Mesenchymal stem cell (in vitro differentiated cells and primary cell): ENCODE measurements at places on chromosomes 4 and X.
A peak's percentile ranks its signal among the peaks of the same experiment; 100 is the strongest.

DNA sequence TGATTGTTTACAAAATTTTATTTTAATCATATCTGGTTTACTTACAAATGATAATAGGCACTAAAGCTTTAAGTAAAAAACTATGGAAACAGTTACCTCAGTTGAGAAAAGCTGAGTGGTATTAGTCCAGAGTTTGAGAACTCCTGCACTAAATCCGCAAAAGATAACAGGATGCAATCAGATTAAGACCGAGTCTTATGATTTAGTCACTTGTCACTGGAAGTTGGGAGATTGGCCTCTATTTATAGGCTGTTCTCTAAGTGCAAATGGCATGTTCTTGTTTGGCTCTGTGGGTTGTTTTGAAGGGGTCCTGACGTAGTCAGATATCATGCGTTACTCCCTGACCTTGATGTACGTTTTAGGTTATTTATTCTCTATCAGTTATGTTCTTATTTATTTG lies 6.3 kb downstream of the GPAT3 start:
- DNase-seq, result no peak

DNA sequence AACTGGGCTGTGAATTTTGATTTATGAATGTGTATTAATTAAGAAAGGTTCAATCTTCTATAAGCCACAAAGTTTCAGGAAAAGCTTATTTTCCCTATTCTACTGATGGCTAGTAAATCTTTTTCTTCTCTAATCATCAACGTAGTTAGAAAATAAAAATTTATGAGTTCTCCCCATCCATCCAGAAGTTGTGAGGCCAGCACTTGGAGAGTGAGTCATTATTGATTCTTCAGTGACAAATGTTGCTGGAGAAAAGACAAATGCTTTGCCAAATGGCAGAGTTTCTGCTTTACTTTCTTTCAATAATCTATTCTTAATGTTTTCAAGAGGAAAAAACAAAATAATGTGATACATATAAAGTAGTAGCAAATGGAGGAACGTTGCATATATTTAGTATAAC lies 11.3 kb upstream of the GRXCR1 start:
- no peak for DNase-seq

DNA sequence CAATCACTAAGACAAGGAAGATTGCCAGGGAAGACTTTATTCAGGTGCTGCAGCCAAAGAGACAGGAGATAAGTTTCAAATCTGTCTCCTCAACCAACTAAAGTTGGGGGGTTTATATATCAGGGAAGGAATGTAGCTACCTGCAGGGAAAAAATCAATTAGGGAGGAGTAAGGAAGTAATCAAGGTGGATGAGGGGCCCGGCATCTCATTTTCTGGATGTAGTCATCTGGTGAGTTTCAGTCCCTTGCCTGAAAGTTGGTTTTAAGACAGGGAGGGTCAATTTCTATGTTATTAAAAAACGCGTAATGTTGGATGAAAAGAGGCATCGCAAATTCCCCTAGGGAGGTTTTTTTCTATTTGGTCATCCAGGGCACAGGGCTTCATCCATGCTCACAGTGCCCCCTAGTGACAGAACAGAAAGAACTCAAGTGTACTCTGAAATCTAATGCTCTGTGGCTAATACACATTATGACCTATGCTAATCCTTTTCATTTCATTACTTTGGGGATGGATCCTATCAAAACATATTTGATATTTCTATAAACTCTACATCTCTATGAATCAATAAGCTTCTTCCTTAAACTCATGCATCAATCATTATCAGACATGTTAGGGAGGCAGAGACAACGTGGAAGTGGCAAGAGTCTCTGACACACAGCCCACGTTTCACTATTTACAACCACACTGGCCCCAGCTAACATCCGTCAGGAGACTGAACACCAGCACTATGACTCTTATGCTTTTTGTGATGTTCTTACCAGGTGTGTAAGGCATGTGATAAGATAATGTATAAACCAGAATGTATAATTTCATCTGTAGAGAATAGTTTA lies 1577.0 kb upstream of the TENM3 start:
- DNase-seq, result peak; percentile 58

GRCh38 chr4:83701041-83701440 lies 165.1 kb downstream of the GPAT3 start:
- DNase-seq, result no peak

DNA sequence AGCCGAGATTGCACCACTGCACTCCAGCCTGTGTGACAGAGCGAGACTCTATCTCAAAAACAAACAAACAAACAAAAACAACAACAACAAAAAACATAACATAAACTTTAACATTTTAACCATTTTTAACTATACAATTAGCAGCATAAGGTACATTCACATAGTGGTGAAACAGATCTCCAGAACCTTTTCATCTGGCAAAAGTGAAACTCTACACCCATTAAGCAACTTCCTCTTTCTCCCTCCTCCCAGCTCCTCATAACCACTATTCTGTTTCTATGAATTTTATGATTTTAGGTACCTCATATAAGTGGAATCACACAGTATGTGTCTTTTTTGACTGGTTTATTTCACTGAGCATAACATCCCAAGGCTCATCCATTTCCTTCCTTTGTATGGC lies 103.6 kb downstream of the FAM13A start:
- no peak for DNase-seq

DNA sequence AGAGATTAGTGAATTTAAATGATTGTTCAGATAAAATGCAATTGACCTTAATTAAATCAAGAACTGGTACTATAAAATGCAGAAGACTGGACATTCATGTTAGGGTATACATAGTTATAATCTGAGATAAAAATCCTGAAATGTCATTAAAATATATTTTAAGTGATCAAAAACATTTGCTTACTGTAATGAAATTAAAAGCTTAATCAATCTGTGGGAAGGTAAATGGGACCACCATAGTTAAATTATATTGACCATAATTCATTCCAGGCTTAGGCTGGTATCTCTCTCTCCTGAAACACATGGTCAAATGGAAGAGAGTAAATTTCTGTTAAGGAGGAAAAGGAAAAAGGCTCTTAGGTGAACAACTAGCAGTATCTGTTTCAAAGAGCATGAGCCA lies 474.4 kb downstream of the C4orf33 start:
- no peak for DNase-seq

DNA sequence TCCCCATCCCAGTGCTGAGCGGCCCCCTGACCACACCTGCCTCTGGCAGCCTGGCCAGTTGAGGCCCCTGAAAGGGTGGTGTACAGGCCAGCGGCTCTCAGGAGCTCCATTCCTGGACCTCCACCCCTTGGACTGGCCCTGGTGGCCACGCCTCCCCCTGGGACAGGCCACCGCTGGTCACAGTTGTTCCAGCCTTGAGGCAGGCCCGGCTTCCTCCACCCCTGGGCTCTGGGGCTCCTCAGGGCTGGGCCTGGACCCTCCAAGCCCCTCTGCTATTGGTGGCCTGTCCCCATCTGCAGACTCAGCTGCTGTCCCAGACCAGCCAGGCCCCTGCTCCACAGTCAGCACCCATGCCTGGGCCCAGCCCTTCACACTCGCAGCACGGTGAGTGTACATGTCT lies 93.2 kb upstream of the NKX1-1 start:
- DNase-seq, result no peak

- peak; percentile 6 for DNase-seq
These were observed 40.2 kb upstream of the NHSL2 start for GRCh38 chrX:71870208-71871098.

DNA sequence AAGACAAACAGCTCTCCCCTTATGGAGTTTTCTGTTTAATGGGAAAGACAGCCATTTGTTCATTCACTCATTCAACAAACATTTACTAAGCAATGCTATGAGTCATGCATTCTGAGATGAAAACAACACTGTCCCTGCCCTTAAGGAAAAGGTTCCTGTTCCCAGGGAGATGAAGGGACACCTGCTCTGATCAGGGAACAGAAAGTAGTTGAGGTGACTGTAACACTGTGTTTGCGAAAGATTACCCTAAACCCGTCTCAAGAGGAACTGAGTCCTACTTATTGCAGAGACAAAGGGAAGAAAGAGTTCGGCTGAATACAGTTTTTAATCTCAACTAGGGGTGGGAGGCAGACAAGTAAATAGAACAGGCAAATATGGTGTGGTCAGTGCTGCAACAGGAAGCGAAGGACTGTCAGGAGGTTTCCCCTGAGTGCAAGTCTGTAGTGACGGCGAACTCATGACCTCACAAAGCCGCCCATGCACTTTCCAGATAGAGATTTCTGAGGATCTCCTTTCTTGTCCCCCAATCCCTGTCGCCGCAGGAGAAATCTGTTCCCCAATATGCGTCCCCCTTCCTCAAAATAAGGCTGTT lies 712 bp downstream of the STX18 start:
- DNase-seq, result peak; percentile 86

DNA sequence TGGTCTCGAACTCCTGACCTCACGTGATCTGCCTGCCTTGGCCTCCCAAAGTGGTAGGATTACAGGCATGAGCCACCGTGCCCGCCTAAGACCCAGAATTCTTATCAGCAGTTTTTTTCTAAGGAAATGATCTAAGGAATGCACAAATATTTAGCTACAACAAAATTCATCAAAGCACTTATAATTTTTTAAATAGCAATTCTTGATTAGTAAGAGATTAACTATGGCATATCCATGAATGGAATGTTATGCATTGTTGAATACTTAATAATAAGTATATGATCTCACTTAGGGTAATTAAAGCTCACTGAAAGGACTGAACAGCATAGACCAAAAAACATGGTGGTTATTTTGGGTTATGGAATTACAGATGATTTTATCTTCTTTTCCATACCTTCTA lies 18.4 kb downstream of the CENPU start:
- no peak for DNase-seq

GRCh38 chr4:68997040-68997439 lies 45.4 kb upstream of the UGT2A3 start:
- no peak for DNase-seq

GRCh38 chrX:12488771-12489170 lies 302.4 kb upstream of the PRPS2 start:
- DNase-seq, result no peak

DNA sequence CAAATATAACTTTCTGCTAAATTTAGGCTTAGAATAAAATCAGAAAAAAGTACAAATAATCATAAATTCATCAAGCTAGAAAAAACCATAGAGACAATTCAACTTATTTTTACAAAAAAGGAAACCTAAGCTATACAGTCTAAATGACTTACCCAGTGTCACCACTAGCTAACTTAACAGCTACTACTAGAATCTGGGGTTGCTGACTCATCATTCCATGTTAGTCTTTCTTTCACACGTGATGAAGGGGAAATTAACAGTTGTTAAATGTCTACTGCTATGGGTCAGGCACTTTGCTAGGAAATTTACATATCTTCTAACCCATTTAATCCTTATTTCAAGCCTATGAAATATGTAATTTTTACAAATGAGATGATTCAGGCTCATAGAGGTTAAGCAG lies 349.3 kb upstream of the GALNT7 start:
- peak; percentile 6 for DNase-seq
